ENCODE measurements at places on chromosomes 4 and X.

- DNase-seq: no peak
Observed at GRCh38 chrX:41087201-41087600, 2.0 kb downstream of the USP9X start.

DNA sequence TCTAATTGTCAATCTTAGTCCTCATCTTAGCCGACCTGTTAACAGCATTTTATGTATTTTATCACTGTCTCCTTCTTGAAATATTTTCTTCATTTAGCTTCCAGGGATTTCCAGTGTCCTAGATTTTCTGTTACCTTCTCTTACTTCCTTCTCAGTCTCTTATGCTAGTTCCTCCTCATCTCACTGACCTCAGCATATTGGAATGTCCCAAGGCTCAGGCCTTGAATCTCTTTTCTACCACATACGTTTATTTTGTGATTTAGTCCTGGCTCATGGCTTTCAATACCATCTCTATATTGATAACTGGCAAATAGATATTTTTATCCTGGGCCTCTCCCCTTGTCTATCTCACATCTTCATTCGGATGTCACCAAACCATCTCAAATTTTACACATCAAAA lies 61.1 kb downstream of the IQCM start:
- no peak for DNase-seq

GRCh38 chrX:117397844-117398243 lies 718.8 kb downstream of the KLHL13 start:
- no peak for DNase-seq

DNA sequence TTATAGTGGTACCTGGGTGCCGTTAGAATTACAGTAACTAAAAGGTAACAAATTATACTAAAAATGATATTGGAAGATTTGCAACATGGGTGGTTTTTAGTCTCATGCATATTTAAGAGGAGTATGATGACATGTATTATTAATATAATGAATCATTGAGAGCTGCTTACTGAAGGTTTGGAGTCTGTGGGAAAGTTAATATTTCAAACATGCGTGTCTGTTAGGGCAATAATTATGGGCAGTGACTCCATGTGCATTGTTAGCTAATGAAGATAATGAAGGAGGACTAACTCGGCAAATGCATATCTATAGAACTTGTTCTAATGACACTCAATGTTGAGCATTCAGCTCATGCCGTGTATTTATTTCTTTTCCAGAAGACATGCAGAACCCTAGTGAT lies 47.1 kb downstream of the MTHFD2L start:
- no peak for DNase-seq

GRCh38 chr4:72449705-72450104 lies 119.3 kb downstream of the ADAMTS3 start:
- DNase-seq: no peak

- DNase-seq: no peak
Observed at GRCh38 chrX:70970482-70970995, 39.6 kb upstream of the SLC7A3 start.

- DNase-seq: no peak
Observed at GRCh38 chrX:51336584-51336983, 4.0 kb downstream of the NUDT10 start.

- no peak for DNase-seq
Observed at GRCh38 chr4:55398966-55399365, 3.2 kb downstream of the TMEM165 start.

DNA sequence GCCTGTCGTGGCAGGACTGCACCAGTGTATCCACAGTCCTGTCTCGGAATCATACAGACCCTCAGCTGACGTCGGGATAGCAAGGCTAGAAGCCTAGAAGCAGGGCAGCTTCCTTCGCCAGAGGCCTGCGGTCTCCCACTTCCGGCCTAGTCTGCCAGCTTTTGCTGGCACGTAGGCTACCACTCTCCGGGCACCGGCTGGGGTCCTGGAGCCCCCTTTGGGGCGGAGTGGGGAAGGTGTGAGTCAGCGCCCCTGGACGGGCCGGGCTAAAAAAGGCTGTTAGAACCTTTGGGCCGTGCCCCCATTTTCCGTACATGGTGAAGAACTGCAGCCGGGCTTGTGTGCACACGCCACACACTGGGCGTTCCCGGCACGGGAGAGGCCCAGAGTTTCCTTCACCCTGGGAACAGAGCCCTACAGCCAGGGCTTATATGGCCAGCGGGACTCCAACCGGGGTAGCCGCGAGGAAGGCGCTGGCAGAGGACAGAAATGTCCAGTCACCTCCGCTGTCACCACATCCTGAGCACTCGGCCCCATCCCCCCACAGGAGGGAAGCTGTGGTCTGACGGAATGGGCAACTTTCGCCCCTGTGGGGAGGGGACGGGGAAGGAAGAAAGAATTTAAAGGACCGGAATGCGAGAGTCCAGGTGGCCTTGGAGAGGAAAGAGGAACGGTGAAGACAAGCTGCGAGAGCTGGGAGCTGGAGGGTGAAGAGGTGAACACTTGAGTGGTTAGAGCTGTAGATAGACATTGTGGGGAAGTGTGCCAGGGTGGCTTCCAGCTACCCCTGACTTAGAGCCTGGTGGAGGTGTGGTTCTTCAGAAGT lies 4.6 kb downstream of the MAGIX start:
- no peak for DNase-seq

GRCh38 chrX:150455215-150455608 lies 92.1 kb downstream of the MAMLD1 start:
- DNase-seq: no peak

DNA sequence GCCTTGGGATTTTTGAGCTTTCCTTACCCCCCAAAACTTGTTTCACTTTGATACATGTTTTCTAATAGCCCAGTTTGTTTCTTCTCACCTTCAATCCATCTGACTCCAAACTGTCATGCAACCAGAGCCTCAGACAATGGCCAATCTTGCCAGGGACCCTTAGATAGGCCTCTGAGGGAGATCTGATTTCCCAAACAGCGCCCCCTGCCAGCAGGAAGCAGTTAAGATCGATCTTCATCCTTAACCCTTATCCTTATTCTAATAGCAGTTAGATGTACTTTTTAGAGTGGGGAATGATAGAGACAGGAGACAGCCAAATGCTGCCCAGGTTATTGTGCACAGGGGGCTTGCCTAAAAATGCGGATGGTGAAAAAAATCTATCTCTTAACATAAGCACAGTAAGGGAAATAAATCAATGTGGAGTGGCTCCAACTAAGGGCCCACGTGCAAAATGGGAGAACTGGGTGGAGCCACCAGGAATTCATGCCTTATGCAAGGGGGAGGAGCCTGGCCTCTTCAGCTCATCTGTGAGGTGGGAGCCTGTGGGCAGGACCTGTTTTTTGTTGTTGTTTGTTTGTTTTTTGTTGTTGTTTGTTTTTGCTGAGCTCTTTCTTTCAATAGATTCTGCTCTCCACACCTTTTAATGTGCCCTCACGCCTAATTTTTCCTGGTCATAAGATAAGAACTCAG lies 833.6 kb upstream of the AGA start:
- DNase-seq: no peak

GRCh38 chrX:137194164-137194563 lies 160.4 kb upstream of the GPR101 start:
- no peak for DNase-seq

GRCh38 chrX:112751076-112751475 lies 71.3 kb upstream of the LHFPL1 start:
- no peak for DNase-seq

- no peak for DNase-seq
Observed at GRCh38 chr4:89482926-89483595, 175.5 kb upstream of the GPRIN3 start.

- DNase-seq: no peak
Observed at GRCh38 chr4:164526933-164527583, 226.9 kb upstream of the SMIM31 start.

DNA sequence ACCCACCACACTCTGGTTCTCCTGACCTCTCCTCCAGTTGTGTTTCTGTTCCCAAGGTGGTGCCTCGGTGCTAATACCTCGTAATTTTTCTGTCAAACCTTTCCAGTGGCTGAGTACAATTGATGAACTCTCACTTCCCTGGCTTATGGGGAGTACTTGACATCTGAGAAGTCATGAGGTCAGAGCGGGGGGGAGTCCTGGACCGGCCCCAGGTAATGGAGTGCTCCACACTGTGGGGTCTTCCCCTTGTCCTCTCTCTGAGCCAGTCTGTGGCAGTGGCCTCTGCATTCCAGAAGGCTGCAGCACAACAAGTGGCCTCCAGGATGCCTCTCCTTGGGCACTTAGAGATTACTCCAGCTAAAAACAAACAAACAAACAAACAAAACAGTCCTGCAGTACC lies 122.5 kb upstream of the TRIM2 start:
- no peak for DNase-seq

DNA sequence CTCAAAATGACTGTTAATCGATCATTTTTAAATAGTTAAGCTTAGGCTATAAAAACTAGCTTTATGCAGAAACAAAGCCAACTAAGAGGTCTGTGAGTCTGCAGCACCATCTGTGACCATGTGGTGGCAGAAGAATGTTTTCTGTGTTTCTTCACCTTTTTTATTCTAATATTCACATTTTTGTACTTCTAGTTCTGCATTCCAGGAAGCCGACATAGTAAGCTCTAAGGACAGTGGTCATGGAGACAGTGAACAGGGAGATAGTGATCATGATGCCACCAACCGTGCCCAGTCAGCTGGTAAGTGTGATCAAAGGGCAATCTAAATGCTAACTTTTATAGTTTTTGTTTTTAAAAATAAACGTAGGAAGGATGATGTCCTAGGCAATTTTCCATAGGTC lies 5.6 kb downstream of the PCDH10 start:
- no peak for DNase-seq

DNA sequence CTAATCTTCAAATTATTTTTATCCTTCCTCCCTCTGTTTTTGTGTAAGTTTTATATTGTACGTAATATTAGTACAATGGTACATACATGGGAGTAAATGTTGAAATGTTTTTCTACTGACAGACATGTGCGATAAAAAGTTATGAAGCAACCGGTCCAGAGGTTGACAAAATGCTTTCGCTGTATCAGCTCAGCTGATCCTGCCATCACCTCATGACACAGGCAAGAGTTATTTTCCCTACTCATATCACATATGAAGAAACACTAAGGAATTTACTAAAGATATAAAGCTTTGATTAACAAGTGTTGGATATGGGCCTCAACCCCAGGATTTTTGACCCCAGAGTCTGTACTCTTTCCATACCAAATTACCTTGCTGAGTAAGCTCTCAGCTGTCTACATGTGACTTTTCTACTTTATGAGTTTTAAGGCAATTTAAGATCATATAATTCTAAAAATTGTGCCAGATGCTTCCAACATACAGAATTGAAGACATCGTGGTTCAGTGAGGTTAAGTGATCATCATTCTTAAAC lies 50.0 kb downstream of the CLCN5 start:
- DNase-seq: no peak

GRCh38 chr4:83259586-83259985 lies 25.0 kb downstream of the COQ2 start:
- DNase-seq: no peak
